T-helper 17 cell (primary cell): ENCODE measurements at places on chromosomes 1 and 21.

- no peak for DNase-seq
These were observed 270.0 kb upstream of the ZRANB2 start for GRCh38 chr1:71350805-71351204.

DNA sequence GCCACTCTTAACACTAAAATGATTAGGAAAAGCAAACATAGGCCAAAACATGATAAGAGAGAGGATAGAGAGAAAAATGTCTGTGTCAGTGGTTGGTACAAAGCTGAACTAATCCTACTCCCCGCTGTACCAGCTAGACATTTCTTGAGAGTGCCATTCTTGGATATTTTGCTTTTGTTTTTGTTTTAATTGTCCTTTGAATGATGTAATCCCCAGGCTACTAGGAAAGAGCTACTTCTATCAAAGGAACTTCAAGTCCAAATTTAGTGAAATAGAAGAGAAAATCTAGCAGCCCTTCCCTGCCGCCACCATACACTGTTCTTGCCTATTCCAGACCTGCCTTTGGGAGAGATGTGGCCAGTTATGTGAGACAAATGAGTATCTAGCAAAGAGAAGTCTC, 269.6 kb downstream of the GRIK1 start:
- no peak for DNase-seq

- DNase-seq, result no peak
These were observed 2.2 kb downstream of the PAQR6 start for GRCh38 chr1:156245451-156246232.

DNA sequence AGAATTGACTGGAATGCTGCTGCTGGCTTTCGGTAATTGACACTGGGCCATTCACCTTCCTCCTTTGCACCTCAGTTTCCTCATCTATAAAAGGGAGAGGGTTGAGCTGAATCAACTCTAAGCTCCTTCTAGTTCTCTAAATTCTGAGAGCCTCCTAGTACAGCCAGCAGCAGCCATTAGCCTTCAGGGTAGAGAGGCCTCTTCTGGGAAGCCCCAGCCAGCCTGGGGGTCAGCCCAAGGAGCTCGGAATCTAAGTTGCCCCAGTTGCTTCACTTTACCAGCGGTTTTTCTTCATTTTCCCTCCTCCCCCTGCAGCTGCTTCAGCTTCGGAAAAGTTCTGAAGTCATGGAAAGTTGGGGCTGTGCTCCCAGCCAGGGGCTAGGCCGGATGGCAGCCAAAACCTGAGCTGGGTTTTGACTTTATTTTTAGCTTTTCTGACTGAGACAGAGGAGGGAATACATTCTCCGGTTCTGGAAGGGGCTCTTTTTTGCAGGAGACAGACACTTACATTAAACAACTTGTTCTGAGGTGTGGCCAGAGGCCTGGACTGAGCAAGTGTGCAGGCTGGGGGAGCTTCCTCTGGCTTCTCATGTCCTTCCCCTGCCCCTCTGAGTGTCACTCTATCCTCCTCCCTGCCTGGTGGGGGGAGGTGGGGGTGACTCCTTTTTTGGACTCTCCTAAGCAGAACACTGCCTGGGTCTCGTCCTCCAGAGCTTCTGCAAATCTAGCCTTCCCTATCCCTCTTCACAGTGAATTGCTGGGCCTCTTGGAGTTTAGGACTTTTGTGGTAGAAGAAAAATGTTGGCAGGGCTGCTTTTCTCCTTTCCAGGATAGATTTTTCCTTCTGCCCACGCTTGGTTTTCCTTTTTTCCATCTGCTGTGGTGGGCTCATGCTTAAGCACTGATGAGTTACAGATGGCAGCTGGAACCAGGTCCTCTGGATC, 14.4 kb downstream of the LMNA start:
- DNase-seq, result no peak

- no peak for DNase-seq
These were observed 88.9 kb downstream of the CRB1 start for GRCh38 chr1:197356723-197357533.

GRCh38 chr1:191831572-191831971, 326.7 kb upstream of the RGS18 start:
- DNase-seq, result no peak

DNA sequence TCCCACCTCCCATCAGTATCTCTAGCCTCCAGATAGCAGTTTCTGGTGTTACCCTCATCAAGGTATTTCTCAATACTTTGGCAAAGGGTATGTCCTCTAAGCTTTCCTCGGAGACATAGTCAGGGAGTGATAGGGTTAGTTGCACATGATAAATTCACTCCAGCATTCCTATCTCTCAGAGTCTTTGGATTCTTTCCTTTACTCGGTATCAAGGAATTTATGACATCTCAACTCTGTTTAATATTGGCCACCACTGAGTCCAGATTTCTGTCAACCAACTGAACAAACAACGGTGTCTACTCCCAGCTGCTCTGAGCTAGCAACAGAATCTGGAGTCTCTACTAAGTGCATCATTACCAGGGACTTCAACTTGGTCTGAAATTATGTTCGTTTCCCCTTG, 233.4 kb downstream of the TM2D1 start:
- no peak for DNase-seq

DNA sequence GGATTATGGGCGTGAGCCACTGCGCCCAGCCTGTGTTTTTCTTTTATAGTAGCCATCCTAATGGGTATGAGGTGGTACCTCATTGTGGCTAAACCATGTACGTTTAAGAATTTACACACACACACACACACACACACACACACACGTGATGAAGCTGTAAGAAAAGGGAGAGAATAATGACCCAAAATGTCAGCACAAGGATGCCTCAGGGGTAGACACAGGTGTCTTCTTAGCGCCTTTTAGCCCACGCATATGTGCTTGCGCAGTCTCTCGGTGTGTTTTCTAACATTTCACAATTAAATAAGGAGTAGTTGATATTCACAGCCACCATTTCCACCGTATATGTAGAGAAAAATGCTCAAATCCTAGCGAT, 782 bp upstream of the PFKL start:
- no peak for DNase-seq

DNA sequence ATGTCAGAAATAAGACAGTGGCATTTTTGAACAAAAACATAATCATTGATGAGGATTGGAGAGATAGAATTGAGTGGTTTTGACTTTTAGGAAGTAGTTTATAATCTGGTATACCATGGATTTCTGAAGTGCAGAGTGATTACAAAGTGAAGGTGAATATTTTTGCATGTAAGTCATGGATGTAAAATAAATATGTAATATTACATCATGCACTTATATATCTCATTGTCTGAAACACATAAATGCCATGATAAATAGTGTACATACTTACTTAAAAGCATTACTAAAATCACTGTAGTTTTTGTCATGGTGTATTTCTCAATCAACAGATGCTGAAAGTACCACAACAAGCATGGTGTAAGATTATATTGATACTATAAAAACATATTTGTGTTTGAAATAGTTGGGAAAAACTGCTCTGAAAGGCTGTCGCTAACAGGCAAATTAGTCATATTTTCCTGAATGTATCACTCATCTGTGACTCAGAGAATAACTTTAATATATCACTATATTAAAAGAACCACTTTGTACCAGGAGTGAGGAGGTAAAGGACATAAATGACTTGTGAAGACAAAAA, 24.8 kb upstream of the RGS18 start:
- DNase-seq, result no peak

DNA sequence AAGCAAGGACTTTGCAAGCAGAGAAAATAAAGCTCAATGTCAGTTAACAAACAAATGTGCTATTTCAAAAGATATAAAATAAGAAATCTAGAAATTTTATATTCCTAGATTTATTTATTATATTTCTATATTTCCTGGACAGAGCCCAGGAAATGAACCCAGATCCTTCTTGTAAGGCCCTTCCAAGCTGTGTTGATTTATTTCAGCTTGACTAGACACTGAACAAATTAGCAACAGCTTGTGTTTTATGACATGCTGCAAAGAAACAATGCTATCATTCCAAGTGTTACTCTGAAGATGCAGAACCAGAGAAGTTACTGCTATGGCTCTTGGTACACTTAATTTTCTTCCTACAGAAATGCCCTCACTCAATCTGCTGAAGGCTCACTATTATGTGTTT, 6.2 kb downstream of the TGFBR3 start:
- no peak for DNase-seq

GRCh38 chr21:18443085-18443484, 39.5 kb upstream of the TMPRSS15 start:
- DNase-seq, result no peak

DNA sequence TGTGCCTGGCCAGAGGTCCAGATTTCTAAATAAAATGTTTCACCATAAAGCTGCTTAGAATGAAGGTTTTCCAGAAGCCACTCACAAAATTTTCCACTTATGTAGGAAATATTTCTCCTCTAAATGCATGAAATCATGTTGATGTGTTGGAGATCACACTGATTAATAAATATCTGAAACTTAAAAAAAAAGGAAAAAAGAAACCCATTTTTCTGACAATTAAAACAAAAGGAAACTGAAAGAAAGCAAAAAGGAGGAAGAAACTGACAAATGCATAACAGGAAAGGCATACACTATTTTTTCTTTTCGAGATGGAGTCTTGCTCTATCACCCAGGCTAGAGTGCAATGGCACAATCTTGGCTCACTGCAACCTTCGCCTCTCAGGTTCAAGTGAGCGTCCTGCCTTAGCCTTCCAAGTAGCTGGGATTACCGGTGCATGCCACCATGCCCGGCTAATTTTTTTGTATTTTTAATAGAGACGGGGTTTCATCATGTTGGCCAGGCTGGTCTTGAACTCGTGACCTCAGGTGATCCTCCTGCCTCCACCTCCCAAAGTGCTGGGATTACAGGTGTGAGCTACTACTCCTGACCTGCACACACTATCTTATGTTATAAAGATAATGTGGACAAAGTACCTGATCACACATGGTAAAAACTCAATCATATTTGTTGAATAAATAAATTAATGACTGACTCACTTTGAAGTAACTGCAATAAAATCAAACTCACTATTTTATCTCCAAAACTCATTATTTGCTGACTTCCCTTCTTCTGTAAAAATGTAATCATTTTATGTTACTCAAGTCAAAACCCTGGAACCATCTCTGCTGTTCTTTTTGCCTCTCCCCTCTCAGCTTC, 149.8 kb upstream of the NR5A2 start:
- no peak for DNase-seq

- no peak for DNase-seq
These were observed 91.8 kb upstream of the NGF start for GRCh38 chr1:115429884-115430283.

DNA sequence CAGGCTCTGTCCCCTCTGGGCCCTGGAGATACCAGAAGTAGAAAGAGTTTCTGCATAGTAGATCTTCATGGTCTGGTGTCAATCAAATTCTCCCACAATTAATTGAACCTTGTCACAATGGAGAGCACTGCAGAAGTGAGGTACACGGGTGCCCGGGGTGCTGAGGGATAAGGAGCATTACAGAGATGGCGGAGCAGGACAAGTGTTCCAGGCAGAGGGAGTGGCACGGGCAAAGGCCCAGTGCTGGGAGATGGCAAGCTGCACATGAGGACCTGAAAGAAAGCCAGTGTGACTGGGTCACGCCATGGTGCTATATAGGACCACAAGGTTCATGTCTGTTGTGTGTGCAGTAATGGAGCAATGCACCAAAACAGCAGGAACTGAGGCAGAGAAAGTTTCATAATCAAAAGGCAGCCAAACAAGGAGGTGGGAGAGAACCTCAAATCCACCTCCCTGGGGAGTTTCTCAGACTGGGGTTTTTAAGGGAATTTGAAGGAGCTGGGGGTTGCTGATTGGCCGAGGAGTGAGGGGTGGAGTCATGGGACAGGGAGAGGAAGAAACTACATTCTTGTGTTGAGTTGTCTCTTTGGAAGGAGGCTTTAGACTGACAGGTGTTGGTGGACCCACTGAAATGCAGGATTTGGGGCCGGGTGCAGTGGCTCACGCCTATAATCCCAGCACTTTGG, 27.7 kb downstream of the ACOT11 start:
- DNase-seq, result no peak

DNA sequence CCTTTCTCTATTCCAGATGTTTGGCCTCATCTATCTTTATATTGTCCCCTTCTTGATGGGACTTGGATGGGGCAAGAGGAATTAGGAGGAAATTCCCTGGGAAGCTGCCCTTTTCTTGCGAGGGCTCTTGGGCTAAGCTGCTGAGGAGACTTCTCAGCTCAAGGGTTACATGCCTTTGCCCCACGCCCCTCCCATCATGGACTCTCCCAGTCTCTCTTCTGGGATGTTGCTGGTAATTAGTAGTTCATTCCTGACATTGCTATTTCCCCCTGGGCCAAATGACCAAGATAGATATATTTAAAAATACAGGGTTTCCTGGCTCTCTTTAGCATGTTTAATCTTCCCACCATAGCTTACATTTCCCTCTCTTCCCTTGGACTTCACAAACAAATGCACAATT, 90.6 kb upstream of the RALGPS2 start:
- no peak for DNase-seq

DNA sequence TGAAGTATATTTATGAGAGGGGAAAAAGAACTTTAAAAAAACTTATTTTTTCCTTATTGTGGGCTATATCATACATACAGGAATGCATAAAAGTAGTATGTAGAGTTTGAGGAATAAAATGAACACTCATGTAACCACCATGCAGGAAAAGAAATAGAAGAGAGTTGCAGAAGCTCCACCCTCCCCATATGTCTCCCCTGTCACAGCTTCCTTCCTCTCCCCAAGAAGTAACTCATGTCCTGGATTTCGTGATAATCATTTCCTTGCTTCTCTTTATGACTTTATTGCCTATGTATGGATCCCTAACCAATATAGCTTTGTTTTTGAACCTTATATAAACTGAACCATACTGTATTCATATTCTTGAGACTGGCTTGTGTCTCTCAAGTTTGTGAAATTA, 126.4 kb downstream of the ZZZ3 start:
- no peak for DNase-seq

DNA sequence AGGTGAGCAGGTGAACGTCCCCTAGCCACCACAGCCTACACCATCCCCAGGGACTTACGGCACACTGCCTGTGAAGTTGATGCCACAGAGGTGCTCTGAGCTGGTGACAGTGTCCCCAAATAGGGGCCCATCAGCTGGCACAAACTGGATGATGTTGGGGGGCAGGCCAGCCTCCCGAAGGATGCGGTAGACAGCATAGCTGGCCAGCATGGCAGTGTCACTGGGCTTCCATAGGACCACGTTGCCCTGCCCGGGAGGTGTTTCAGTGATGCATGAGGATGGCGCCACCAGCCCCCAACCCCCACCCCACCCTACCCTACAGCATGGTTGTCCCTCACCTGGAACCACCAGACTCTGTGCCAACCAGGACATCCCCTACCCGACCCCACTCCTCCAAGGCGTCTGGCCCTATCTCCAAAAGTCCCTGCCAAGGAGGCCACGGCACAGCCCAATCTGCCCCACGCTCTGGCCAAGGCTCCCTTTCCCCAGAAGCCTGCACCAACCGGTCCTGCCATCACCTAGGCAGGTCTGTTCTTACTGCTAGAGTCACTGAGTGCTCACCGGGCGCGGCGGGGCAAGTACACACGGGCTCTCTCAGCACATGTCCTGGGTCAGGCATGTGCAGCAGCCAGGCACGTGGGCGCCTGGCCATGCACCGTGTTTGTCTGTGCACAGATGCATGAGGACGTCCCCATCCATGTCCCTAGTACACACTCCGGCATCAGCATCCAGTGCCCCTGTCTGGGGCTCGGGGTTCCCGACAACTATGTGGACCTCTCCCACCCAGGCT, 20.5 kb downstream of the ALDH4A1 start:
- DNase-seq, result no peak
